ENCODE measurements at places on chromosomes 5 and 9.

DNA sequence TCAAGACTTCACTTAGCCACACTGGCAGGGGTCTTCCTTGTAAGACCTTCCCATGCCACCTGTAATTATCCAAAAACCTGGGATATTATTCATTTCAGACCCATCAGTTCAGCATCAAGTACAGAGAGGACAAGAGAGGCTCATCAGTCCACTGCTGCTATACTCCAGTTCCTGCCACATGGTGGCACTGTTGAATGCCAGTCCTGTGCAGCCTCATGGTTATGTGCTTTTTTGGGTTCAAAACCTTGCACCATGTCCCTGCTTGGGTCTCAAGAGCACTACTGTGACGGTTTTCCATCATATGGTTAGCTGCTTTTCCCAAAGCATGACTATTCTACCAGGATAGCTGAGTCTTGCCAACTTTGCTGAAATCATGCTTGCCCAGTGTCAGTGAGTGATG, 8.5 kb downstream of the PTGS1 start:
- DNase-seq = no peak

DNA sequence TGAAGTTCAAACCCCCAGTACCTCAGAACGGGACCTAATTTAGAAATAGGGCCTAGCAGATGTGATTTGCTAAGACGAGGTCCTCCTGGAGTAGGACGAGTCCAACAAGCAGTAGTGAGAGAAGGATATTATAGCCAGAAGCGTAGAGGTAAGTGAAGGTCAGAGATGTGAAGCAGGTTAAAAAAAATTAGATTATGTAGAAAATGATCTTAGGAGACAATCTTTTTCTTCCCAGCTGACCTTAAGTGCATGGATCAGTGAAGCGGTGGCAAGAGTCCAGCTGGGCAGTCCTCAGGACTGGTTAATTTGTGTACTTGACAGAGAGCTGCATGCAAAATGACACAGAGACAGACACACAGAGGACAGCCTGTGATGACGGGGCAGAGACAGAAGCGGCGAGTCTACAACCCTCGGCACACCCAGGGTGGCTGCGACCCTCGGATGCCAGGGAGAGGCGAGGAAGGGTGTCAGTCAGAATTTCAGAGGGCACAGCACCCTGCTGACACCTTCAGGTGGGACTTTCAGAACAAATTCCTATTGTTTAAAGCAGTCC, 131.4 kb upstream of the IRX4 start:
- no peak for DNase-seq

- DNase-seq = no peak
Measured at GRCh38 chr9:131500377-131500776, 2.3 kb upstream of the POMT1 start.

- DNase-seq = no peak
Measured at GRCh38 chr9:3329361-3329760, 196.4 kb downstream of the RFX3 start.

DNA sequence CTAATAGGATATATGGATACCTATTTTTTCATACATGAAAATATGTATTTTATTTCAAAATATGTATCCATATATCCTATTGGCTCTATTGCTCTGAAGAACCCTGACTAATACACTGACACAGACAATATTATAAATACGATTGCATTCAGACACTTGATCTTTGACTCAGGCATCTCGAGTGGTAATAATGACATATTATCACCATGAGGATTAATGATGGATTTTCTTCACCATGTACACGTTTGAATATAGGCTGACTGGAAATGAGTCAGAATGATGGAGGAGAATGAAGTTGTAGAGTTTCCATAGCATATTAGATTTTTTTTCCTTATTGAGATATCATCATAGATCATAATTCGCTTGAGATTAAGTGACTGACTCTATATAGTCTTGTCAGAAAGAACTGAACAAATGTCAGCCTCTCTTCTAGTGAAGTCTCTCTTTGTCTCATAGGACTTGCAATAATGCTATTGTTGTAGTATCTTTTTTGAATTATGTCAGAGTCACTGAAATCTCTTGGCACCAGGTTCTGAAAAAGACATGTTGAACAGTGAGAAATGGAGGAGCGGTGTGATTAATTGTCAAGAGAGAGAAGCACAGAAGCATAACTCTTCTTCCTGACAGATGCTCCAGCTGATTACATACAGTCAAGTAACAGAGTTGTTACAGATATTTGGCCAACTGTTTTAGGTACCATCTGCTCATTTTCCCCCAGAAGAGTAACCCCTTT, 41.4 kb upstream of the SLCO6A1 start:
- DNase-seq = no peak

DNA sequence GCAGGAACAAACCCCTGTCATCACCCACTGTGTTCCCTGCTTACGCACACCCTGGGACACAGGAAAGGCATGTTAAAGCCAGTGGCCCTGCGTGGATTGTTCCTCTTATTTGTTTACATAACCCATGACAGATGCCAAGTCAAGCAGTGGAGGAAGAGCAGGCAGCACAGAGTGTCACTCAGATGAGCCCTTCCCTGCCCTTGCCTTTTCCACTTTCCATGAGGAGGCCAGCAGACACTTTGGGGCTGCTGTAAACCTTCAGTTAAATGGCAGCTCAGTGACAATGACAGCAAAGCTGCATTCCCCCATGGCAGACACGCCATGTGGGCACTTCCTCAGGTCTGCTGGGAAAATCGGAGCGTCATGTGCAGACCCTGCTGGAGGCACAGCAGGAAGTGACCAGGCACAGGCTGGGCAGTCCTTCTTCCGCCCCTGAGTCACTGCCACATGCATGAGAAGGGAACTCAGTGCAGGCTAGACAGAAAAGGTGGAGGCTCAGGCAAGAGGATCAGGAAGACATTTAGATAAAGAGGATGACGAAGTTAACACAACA, 216.8 kb upstream of the PIK3R1 start:
- DNase-seq = no peak

DNA sequence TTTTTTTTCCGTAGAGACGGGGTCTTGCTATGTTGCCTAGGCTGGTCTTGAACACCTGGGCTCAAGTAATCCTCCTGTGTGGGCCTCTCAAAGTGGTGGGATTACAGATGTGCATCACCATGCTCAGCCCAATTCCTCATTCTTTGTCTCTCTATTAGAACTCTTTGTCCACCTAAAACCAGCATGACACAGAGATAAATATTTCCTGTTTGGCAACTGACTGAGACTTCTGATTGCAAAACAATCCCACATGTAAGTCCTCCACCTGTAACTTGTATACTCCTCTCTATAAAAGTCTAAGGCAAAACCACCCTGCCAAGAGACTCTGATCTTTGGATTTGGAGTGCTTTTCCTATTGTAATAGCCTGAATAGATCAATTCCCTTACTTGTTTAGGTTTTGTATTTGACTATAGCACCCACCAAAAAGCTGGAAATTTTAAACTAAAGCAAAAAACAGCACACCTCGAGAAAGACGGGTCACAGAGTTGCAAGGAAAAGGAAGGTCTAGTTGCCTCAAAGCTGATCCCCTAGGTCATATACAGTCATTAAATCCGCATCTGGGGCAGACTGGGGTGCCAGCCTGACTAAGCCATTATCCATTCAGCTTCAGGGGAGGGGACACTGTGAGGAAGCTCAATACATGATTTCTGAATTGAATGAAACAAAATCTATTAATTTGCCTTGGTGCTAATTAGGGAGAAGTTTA, 13.5 kb upstream of the KIF27 start:
- no peak for DNase-seq

GRCh38 chr9:35521708-35522107, 31.8 kb downstream of the RUSC2 start:
- DNase-seq = no peak

GRCh38 chr5:154133591-154133990, 56.9 kb upstream of the GALNT10 start:
- DNase-seq = no peak

DNA sequence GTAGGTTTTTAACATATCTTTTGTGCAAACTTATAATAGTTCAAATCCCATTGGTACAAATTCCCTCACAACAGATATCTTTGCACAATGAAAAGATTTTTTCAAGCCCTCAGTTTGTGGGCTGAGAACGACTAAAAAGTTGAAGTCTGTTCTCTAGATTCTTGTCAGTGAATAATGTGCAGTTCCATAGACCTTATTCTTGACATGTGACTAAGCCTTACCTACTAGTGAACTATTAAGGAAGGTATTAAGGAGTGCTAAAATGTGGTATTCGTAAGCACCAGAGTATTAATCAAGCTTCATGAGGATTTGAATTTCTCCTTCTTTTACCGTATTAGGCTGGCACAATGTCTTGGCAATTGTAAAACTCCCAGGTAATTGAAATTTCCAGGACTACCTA, 205.6 kb upstream of the DMRTA1 start:
- DNase-seq = no peak

DNA sequence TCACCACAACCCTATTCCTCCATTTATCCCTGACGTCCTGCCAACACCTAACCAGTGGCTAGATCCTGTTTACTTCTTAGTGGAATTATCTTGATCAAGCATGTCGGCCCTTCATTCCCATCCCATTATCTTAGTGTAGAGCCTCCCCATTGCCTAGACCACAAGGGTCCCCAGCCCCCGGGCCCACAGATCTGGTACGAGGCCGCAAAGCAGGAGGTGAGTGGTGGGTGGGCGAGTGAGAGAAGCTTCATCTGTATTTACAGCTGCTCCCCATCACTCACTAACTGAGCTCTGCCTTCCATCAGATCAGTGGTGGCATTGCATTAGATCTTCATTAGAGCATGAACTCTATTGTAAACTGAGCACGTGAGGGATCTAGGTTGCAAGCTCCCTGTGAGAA, 182.7 kb downstream of the TSSK1B start:
- no peak for DNase-seq

GRCh38 chr5:81786496-81786895, 35.6 kb upstream of the SSBP2 start:
- DNase-seq = no peak

- DNase-seq = no peak
Measured at GRCh38 chr5:170985486-170985885, 123.7 kb downstream of the RANBP17 start.

- no peak for DNase-seq
Measured at GRCh38 chr5:157172403-157172802, 6.3 kb upstream of the GARIN3 start.

GRCh38 chr5:137266186-137266585, 232.9 kb downstream of the SPOCK1 start:
- DNase-seq = no peak

GRCh38 chr9:112917047-112917986, 26.6 kb upstream of the SLC46A2 start:
- no peak for DNase-seq

GRCh38 chr5:91189480-91190313, 193.4 kb downstream of the ARRDC3 start:
- DNase-seq = no peak

DNA sequence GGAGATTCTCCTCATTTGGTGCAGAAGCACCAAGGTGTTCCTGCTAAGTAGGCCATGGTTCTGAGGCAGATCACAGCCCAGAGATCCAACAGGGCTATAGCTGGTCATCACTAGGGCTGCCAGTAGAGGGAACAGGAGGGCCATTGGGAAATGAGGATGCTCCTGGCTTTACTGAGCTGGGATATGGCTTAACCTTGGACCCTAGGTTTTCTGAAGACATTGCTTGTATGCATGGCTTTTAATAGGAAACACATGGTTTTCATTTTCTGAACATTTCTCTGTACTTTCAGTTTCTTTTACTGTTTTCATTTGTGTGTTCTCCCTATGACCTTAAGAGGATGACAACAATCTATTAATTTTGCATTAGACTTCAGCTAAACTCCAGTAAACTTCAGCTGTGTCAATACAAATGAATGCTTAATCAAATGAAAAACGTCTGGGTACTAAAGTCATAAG, at the start of gene IFNW1:
Gene IFNW1, minus strand, starts transcription at position 406 of the 456 bp plus-strand sequence. Its CDS starts 262 bp downstream, at position 144.
- DNase-seq = no peak

DNA sequence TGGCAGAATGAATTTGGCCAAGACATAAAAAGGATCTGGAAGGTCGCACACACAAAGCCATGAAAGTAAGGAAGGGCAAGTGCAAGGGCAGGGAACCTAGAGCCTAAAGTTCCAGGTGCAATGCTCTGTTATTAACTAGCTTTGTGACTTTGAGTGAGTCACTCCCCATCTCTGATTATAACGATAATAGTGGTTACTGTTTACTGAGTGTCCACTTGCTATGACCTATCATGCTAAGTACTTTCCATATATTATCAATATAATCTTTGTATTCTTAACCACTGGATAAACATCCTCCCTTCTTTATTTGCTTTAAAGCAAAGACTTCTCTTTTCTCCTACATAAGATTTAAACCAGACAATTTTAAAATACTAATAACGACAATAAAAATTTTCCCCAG, 504.6 kb upstream of the BRINP1 start:
- no peak for DNase-seq

DNA sequence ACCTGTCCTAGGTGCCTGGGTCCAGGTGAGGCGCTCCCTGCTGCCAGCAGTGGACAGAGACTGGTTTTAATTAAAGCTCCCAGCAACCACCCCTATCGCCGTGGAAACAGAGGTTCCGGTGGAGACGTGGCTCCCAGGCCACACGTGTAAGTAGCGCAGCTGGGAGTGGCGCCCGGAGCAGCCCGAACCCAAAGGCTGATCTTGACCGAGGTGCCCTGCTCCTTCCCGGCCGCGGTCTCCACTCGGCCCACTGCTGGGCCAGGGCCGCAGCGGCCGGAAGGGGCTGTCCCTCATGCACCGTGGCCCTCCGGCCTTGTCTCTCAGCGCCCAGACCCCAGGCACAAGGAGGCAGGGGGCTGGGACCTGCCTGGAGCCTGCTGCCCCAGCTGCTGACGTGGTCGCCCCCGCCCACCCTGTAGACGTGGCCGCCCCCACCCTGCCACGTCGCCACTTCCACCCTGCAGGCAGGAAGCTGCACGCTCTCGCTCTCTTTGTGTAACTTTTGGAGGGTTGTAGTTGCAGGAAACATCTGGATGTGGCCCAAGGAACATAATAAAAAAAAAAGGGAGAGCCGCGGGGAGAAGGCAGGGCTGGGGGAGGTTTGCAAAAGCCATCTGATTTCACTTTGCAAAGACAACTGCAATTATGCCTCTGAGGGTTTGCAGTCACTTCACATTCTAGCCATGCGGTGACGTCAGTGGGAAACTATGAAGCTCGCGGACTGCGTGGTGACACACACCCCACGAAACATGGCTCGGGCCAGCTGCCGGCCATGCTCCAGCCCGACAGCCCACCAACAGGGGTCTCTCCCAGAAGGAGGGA, 129.9 kb downstream of the RXRA start:
- no peak for DNase-seq

DNA sequence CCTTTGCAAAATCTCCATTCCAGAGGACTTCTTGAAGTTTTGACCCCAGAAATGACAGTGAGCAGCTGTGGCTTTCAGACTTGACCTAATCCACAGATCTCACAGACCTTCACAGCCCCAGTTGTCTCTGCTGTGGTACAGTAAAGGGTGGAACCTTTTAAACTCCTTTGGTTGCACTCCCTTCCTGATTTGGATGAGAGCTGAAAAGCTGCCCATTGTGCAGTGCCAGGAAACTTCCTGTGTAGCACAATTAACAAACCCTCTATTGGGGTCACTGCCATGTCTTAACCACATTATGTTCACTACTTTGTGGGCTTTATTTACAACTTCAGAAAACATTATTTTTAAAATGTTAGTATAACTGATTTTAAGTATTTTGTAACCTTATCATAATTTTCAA, 56.7 kb upstream of the PCSK5 start:
- no peak for DNase-seq

Measured in HAP-1 (cell line).